ENCODE measurements at places on chromosomes 12 and 14. TPM values are rescaled to one million over a fixed set of nuclear protein-coding genes. Genes with fewer than 3 reads are reported as not detected.

ENDOU gene
- 0.23 TPM for polyA plus RNA-seq

DBX2 gene
- 0.04 TPM for polyA plus RNA-seq

GLI1 gene
- polyA plus RNA-seq, result 0.19 TPM

LRP6 gene
- 6.1 TPM for polyA plus RNA-seq

- no peak for DNase-seq
These were observed 4.6 kb downstream of the FOXN4 start for GRCh38 chr12:109304485-109304884.

- DNase-seq, result no peak
These were observed 34.6 kb upstream of the PCNX1 start for GRCh38 chr14:70872678-70873020.

DNA sequence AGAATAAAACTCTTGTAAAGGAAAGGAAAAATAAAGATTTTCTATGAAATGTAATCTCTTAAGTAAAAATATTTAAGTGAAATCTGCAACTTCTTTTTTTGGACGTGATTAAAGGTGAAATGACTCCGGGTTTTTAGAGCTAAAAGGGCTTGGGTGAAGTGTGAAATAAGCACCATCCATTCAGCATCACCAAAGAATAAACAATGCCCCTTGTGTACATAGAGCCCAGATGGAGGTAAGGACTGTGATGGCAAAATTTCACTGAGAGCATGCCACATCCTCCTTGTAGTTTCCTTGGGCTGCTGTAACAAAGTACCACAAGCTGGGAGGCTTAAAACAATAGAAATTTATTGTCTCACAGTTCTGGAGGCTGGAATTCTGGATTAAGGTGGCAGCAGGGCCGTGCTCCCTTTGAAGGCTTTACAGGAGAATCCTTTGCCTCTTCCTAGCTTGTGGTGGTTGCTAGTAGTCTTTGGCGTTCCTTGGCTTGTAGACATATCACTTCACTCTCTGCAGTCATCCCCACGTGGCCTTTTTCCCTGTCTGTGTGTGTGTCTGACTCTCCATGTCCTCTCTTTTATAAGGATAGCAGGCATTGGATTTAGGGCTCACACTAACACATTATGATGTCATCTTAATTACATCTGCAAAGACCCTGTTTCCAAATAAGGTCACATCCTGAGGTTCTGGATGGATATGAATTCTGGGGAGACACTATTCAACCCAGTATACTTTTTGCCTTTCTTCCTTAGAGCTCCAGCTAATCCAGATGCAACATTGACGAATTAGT, 24.2 kb downstream of the ZNF664 start:
- DNase-seq, result no peak

GRCh38 chr14:43249591-43249990, 1257.5 kb downstream of the FSCB start:
- no peak for DNase-seq

- DNase-seq, result no peak
These were observed 22.9 kb downstream of the RTN1 start for GRCh38 chr14:59847711-59848110.

All from pancreas (tissue), 10 donors.